Stimulated activated CD8-positive, alpha-beta memory T cell treated with anti-CD3 and anti-CD28 coated beads, Interleukin-15, amount 100 ng/mL, for 48 hours (primary cell): ENCODE measurements at places on chromosomes 11 and 22.

GRCh38 chr11:104096900-104097299 lies 60.5 kb downstream of the DDI1 start:
- DNase-seq = no peak

- DNase-seq = no peak
Observed at GRCh38 chr11:5204787-5205186, 4.3 kb upstream of the OR51V1 start.

DNA sequence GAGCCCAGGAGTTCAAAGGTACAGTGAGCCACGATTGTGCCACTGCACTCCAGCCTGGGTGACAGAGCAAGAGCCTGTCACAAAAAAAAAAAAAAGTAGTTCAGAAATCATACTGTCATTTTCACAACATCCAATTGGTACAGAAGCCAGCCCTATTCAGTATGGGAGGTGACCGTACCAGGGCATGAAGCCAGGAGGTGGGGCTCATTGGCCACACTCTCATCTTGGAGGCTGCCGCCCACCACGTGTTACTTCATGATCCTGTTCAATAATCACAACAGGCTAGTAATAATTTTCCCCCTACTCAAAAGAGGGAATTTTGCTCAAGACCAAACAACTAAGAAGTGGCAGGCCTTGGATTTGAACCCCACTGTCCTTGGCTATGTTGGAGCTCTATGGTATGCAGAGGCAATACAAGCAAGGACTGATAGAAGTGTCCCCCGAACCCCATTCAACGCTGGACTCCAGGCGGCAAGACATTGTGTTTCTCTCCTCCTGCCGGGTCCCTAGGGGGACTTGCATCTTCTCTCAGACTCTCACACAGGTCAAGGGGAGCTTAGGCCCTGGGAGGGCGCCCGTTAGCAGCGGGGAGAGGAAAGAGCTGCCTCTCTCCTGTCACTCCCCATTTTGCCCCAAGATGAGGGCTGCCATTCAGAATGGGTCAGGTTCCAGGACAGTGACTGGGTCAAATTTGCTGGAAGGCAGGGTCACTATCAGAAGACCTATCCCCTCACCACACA lies 40.2 kb upstream of the EMID1 start:
- no peak for DNase-seq

- no peak for DNase-seq
Observed at GRCh38 chr11:28808771-28809170, 700.6 kb downstream of the METTL15 start.

DNA sequence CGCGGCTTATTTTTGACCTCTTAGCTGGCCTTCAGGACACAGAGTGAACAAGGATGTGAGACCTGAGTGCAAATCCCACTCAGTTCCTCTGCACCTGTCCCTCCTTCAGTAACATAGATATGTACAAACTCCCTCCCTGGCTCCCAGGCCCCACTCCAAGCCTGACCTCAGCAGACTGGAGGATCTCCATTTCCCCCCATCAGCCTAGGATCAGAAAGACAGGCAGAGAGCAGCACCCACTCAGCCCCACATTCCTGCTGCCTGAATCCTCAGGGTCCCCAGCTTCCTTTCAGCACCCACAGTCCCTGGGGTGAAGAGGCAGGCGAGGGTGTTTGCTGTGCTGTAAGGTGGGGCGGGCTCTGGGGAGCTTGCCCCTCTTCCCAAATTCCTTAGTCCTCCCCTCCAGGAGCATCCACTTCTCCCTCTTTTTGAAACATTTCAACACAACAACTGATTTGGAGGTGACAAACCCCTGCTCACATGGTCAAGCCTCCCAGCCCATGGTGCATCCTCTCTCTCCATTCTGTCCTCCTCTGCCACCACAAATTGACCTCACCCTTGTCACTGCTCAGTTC lies 151.1 kb downstream of the FEZ1 start:
- DNase-seq = no peak

DNA sequence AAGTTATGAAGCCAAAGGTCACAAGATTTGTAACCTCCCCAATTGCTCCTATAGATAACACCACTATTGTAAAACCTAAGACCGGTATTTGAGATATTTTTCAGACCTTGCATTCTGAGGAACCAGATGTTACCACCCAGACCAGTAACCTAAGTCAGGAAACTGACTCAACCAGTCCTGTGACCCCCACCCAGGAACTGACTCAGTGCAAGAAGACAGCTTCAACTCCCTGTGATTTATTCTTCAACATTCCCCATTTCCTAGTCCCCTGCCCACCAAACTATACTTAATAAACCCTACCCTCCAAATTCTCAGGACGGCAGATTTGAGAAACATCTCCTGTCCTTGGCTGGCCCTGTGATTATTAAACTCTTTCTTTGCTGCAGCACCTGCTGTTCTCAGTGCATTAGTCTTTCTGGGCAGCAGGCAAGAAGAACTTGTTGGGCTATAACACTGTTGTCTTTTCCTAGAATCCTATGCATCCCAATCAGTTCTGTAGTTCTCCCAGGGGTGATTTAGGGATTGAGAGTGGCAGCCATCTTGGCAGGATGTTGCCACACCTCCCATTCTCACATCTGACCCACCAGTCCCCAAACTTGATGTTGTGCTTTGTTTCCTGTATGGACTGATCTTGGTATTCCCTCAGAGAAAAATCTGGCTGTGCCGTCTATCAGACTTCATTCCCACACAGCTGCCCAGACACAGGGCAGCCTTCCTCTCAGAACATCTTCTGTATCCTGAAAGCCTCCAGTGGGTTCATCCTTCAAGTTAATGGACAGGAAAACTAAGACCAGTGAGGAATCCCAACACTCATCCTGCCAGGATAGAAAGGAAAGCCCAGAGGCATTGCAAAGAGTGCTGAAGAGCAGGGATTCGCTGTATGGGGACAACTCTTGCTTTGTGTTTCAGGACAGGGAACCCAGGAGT lies 104.0 kb downstream of the PDE2A start:
- DNase-seq = no peak

GRCh38 chr22:39207141-39208012 lies 37.4 kb downstream of the PDGFB start:
- no peak for DNase-seq

- peak; percentile 32 for DNase-seq
Observed at GRCh38 chr22:42202669-42203068, 67.8 kb downstream of the TCF20 start.
